ENCODE measurements at places on chromosomes 5 and 9.
A peak's percentile ranks its signal among the peaks of the same experiment; 100 is the strongest.

GRCh38 chr9:83526901-83527300 is 11.3 kb downstream of the FRMD3 start:
- DNase-seq: no peak

- no peak for DNase-seq
Observed at GRCh38 chr5:165844571-165844970, 2339.2 kb downstream of the MAT2B start.

GRCh38 chr9:4700932-4701331 is 21.6 kb downstream of the CDC37L1 start:
- DNase-seq: no peak

DNA sequence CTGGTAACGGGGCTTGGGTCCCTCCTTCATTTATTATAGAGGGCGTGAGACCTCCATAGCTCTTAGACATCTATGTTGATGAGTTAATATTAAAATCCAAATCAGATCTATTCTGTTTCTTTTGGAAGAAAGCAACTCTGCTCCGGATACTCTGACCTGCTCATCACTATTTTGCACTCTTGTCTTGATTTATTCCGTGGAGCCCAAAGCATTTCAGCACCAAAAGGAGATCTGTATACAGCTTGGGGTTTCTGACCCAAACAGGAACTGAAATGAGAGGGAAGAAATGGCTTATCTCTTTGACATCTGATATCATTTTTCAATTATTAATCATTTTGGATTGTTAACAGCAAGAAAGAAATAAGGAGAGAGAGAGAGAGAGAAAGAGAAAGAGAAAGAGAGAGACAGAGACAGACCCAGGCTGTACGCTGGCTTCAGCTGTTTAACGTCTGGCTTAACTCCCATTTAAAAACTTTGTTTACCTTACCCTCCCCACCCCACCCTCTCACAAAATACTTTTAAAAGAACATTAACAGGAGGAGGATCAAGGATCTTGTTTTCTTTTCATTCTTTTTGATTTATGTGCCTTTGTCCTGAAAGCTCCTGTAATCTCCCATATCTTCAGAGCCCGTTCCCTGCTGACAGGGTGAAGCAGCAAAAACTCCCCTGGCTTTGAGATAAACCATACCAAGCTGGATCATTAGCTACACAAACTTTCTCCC is 231.4 kb upstream of the TUT7 start:
- DNase-seq: no peak

- DNase-seq: no peak
Observed at GRCh38 chr9:138073808-138074207, 196.2 kb downstream of the CACNA1B start.

- DNase-seq: no peak
Observed at GRCh38 chr9:134785325-134786108, 95.1 kb upstream of the FCN2 start.

DNA sequence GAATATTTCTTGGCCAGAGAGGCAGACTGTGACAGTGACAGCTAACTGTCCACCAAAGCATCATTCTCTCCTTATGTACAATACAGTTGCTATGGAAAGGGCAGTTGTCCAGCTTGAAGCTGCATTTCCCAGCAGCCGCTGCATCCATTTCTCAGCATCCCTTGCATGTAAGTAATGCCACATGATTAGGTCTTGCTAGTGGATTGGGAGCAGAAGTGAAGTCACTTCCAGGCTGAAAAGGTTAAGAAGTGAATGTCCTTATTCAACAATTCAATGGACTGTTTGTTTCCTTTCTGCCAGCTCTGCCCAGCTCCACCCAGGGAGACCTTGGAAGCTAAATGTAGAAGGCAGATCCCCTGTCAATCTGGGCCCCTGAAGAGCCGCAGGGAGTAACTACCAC is 26.1 kb upstream of the RETREG1 start:
- no peak for DNase-seq

DNA sequence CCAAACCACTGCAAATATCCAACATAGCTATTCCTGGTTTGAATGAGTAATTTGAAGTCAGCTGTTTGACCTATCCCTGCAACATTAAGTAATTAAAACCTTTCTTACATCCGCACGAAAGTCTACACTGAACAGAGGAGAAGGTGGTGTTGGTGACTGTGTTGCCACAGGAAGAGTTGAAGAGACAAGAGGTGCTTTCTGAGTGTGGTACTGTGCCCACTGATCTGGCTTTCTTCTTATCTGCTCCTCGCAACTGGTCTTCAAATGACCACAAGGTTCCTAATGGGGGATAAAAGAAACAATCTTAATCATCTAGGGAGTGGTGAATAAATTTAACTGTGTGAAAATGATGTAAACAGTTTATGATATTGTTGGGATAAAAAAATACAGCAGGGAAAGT is 29.4 kb upstream of the PDCL start:
- DNase-seq: no peak

- peak; percentile 52 for DNase-seq
Observed at GRCh38 chr5:119079318-119079921, 8.5 kb downstream of the DMXL1 start.

- DNase-seq: peak; percentile 29
Observed at GRCh38 chr9:107727086-107727780, 237.7 kb upstream of the KLF4 start.

- DNase-seq: no peak
Observed at GRCh38 chr5:74589204-74590056, 51.1 kb downstream of the ENC1 start.

GRCh38 chr5:158430166-158430797 is 571.3 kb upstream of the CLINT1 start:
- no peak for DNase-seq

DNA sequence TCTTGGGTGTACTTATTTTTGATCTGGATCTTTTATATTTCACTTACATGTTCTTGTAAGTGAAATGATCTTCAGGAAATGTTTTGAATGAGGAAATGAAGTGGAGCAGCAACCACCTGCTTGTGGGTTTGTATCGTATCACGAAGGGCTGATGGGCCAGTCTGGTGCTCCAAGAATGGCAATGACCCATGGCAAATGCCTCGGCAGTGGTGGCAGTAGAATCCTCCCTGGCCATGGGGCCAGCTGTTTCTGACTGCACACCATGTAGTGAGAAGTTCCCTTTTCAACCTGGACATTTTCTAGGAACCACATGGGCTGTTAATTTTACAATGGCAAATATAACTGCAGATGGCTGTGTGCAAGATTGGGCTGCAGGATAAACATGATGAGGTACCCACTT is 29.9 kb downstream of the MAT2B start:
- DNase-seq: no peak

- DNase-seq: no peak
Observed at GRCh38 chr5:54825005-54825404, 160.4 kb downstream of the ESM1 start.

DNA sequence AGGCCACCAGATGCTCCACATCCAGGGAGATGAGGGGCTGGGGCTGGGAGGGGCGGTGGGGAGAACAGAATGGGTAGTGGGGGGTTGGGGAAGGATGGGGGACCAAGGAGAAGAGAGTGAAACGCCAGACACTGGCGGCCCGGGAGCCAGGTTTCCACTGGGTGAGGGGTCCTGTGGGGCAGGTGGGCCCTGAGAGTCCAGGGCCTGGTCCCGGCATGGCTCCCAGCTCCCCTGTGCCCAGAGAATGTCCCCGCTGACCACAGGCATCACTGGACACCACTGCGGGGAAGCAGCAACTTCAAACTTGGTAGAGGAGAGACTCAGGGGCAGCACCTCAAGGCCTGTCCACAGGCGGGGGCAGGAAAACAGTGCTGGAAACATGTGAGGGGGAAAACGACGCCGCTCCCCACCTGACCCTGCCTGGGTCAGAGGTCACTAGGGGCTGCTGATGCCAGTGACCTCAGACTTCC is 13.2 kb downstream of the NINJ1 start:
- no peak for DNase-seq
